Cerebellar nuclear complex (tissue), 1 donor: ENCODE measurements at places on chromosomes 7 and 10.

DNA sequence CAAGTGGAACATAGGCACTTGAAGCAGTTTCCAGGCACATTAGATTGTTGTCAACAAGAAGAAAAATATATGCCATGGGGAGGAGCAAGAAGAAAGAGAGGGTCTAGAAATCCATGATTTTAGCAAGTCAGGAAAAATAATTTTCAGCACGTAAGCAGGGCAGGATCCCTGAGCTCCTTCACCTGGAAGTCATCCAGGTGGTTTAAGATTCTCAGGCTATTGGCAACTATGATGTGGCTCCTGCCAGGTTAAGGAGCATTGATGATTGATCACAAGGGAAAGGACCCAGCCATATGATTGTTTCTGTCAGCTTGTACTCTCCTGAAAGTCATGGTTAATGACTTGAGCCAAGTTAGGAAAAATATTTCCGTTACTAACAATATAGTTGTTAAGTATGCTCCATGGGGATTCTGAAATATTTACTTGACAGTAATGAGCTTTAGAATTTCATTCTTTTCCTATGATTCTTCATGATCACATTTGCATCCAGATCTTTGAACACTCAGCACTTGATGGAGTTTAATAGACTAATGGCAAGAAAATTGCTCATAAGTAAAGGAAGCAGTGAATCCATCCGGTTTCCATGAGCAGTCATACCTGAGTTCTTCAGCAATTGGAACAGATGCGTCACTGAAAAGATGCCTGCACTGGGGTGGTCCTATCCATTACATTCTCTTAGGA is 209.1 kb downstream of the BICC1 start:
- no peak for DNase-seq

DNA sequence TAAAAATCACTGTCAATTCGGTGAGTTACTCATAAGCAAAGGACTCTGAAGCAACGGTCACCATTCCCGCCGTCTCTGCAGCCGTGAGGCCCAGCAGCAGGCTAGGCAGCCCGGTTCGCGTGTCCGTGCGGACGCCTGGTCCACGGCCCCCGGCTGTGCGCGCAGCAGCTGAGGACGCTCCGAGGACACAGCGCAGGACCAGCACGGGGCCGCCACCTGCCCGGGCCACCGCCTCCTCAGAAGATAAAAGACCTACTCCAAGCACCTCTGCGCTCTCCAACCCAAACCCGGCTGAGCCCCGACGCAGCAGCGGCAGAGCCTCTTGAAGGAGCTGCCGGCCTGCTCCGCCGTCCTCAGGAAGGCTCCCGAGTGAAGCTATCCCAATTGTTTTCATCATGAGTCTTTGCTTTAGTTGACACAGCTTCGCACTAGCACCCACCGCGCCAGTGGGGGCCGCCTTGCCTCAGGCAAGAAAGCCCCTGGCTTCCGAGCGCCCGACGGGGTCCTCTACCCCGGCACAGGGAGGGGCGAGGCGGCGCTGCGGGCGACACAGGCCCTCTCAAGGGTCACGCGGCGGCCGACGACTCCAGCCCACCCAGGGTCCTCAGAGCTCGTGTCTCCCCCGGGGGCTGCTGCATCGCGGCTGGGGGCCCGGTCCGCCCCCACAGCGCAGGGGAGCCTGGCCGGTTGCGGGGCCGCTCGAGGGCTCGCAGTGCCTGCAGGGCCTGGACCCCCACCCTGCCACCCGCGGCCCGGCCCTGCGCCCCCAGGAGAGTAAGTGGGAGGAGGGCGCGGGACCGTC is 16.9 kb upstream of the GPR146 start:
- no peak for DNase-seq

- no peak for DNase-seq
These were observed 707 bp upstream of the C1GALT1 start for GRCh38 chr7:7181519-7182155.

GRCh38 chr10:10818082-10818481 is 199.6 kb upstream of the CELF2 start:
- DNase-seq: no peak

GRCh38 chr7:44396931-44397545 is 71.6 kb upstream of the CAMK2B start:
- no peak for DNase-seq

GRCh38 chr10:8338177-8338766 is 283.8 kb downstream of the GATA3 start:
- DNase-seq: no peak

DNA sequence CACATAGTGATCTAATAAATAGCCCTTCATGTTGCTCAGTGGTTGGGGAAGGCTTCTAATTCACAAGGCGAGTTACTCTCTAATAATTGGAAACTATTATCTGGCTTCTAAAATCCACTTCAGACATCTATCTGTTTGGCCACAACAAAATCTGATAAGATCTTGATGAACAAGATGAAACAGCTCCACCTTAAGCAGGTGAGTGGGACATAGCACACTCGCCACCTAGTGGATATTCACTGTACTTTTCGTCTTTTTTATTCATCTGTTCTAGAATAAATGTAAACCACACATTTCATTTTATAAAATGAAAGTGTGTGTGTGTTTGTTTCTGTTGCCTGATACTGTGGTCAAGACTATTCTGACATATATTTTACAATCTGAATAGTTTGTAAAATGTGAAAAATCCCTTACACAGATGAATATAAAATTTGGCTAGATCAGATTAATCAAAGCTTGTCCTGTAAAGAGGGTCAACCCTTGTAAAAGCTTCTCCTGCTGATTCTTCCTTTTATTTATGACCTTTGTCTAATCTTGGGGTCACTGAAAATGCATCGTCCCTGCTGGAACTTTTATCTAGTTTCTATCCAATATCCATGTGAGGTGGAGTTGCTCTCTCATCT is 26.5 kb upstream of the CNTNAP2 start:
- no peak for DNase-seq

- DNase-seq: no peak
These were observed 52.8 kb upstream of the FIGNL1 start for GRCh38 chr7:50502947-50503346.

DNA sequence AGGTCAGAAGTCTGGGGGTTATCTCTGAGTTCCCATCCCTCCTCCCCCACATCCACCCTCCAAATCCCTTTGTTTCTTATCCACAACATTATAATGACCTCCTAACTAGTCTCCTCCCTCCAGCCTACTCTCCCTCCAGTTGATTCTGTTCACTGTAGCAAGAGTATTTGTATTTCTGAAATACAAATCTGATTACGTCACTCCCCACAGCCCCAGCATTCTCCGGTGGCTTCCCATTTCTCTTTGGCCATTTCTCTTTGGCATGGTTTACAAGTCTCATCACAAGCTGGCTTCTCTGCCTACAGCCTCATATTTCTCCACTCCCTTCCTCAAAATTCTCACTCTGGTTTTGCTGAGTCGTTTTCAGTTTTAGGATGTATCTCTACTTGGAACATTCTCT is 24.6 kb upstream of the MRPS33 start:
- no peak for DNase-seq

DNA sequence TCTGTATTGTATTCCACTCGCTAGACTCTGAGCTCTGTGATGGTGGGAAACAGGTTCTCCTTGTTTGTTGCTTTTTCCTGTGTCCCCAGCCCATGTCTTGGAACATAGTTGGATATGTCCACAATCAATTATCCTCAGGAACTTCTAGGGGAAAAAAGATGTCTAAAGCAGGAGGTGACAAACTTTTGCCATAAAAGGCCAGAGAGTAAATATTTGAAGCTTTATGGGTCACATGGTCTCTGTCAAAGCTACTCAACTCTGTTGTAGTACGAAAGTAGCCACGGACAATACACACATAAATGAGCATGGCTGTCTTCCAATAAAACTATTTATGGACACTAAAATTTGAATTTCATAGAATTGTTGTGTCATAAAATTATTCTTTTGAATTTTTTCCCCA is 220.5 kb downstream of the CHCHD3 start:
- DNase-seq: no peak

DNA sequence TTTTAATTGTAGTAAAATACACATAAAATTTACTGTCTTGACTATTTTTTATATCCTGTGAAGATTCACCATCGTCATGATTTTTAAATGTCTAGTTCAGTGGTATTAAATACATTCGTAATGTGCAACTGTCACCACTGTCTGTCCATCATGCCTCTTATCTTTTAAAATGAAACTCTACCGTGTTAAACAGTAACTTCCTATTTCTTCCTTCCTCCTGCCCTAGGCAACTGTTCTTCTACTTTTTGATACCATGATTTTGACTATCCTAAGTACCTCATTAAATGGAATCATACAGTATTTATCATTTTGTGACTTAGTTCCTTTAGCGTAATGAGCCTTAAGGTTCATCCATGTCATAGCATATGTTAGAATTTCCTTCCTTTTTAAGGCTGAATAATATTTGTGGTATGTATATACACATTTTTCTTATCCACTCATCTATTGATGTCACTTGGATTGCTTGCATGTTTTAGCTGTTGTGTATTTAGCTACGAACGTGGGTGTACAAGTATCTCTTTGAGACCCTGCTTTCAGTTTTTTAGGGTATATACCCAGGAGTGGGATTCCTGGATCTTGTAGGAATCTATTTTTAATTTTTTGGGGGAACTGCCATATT is 13.5 kb downstream of the SLK start:
- no peak for DNase-seq

DNA sequence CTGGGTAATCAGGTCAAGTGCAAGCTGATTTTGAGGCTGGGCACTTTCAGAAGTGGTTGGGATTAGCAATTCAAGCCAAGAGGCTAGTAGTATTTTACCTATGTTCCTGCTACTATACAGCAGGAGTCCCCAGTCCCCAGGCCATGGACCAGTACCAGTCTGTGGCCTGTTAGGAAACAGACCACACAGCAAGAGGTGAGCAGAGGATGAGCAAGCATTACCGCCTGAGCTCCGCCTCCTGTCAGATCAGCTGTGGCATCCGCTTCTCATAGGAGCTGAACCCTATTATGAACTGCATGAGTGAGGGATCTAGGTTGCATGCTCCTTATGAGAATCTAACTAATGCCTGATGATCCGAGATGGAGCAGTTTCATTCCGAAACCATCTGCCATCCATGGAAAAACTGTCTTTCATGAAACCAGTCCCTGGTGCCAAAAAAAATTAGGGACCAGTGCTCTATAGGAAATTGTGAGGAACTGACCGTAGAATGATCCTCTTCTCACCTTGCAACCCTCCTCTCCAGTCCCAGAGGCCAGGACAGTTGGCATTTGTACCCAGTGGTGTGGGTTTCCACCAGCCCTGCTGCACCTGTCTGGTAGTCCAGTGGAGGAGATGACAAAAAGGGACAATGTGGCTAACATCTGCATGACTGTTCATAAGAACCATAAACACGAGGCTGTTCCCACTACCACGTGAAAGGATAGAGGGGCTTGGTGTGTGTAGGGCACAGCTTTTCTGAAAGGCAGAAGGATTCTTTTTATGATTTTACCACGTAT is 172.5 kb downstream of the KIAA1217 start:
- no peak for DNase-seq

- no peak for DNase-seq
These were observed 54.9 kb downstream of the TMEM168 start for GRCh38 chr7:112735261-112735660.

DNA sequence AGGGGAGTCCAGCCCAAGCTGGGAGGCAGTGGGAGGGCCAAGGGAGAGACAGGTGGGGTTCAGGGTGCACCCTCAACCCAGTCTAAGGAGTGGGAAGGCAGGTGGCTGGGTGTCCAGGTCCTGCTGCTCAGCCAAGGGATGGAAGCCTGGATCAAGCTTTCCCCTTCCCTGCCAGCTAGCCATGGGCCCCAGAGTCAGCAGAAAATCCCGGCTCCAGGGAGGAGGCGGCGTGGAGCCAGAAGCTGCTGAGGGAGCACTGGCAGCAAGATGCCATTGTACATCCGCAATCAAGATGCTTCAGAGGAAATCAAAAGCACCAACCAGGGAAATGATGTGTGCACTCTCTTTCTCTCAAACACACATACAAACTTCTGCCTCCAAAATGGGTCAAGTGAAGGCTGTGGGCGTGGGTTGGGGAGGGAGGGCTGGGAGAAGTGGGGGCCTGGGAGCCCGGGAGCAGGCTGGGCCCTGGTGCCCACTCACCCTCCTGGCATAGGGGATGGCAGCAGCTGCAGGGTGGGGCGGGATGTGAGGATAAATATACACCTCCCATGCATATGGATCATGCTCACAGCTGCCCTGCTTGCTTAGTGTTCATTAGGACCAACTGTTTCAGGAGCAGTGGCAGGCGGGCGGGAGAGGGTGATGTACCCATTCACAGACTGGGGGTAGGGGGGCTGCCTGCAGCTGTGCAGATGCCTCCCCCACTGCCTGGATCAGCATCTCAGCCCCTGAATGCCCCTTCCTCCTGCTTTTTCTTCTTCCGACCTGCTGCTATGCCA is 24.2 kb downstream of the TRIM8 start:
- no peak for DNase-seq

- DNase-seq: no peak
These were observed at the start of gene SEMA3A for GRCh38 chr7:84194484-84195271. Gene SEMA3A, minus strand, starts transcription at chr7:84194789. Its CDS starts 203 bp downstream, at chr7:84194586.

GRCh38 chr7:12127455-12127854 is 83.6 kb upstream of the TMEM106B start:
- DNase-seq: no peak

DNA sequence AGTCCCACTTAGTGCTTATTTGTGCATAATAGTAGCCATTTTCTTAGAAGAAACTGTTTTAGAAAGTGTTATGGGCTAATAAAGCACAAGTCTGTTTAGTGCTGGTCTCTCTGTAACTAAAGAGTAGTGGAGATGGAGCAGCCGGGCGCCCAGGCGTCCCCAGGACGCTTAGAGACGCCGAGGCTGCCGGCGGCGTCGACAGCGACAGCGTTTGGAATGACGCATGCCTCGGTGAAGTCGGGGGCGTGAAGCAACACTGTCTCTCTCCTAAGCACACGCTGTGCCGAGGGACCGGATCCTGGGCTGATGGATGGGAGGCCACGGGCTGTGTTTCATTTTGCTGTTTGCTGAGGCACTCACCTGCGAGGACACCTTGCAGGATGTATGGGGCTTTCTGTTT is 588.6 kb upstream of the FOXK1 start:
- DNase-seq: no peak

- no peak for DNase-seq
These were observed 79.3 kb upstream of the SLC25A13 start for GRCh38 chr7:96401200-96401599.

DNA sequence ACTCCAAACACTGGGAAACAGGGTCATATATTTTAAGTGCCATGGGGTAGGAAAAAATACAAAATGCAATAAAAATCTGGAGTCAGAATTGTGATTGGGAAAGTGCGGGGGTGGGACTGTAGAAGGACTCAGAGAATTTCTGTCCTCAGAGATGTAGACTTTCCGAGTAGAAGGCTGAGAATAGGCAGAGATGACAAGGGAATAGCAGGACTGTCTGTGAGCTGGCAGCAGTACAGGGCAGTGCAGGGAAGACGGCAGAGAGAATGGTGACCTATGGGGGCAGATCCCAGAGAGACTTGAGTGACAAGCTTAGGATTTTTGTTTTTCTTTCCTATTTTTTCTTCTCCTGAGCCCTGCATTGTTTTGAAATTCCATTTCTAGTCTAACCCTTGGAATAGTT is 127.6 kb downstream of the SLC16A9 start:
- no peak for DNase-seq

GRCh38 chr10:60916025-60916424 is 28.0 kb downstream of the RHOBTB1 start:
- DNase-seq: no peak
